ENCODE measurements at places on chromosomes 7 and 10. TPM values are rescaled to one million over a fixed set of nuclear protein-coding genes. Genes with fewer than 3 reads are reported as not detected.
A peak's percentile ranks its signal among the peaks of the same experiment; 100 is the strongest.

DNA sequence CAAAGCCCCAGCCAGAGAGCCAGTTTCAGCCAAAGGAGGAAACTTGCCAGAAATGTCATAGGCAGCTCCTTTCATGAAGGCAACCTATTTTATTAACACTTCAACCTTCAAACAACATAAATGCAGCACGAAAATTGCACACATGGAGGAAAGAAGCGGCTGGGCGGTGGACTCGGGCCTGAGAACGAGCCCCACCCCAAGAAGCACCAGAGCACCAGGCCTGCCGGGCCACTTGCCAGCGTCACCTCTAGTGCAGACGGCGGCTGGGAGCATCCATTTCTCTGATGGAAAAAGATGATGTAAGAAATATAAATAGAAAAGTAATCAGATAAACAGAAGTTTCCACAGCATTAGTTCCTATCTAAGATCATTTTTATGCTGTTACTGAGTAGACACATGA is 100.0 kb downstream of the TCERG1L start:
- DNase-seq: no peak

DNA sequence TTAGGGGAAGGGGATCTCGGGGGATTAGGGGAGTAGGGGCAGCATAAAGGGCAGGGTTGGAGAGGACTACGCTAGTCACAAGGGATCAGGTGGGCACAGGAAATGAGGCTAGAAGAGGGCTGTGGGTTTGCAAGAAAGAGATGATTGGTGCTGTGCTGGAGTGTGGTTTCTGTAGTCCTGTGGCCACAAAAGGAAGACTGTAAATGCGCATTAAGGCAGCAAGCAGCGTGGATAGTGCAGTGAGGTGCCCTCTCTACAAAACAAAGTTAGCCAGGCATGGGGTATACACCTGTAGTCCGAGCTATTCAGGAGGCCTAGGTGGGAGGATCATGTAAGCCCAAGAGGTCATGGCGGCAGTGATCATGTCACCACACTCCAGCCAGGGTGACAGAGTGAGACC is 212.1 kb downstream of the MLLT10 start:
- no peak for DNase-seq

- DNase-seq: no peak
Measured at GRCh38 chr7:128939861-128940410, 2.2 kb downstream of the IRF5 start.

GRCh38 chr10:110793128-110793812 is 78.5 kb upstream of the PDCD4 start:
- no peak for DNase-seq

DNA sequence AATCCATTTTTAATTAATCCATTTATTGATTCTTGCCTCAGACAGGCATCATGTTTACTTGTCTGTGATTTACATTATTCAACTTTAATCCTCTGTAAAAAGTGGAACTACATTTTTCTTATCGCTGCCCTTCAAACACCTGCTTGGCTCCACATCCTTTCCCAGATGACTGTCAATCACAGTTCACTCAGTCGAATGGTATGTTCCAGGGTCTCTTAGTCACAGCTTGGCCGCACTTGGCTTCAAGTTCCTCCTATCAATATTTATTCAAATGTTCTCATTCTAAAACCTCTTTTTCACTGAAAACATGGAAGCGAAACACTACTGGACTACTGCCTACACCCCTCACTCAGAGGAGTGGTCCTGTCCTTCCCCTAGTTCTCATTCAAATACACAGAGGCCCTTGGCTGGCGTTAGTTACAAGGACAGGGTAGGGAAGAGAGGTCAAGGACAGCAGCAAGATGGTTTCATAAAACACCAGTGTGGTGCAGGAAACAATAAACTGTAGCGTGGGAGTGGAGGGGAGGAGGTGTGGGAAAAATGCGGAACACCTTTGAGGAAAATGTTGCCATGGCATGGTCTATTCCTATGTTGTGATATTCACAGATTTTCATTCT is 143.2 kb downstream of the USP6NL start:
- no peak for DNase-seq

DNA sequence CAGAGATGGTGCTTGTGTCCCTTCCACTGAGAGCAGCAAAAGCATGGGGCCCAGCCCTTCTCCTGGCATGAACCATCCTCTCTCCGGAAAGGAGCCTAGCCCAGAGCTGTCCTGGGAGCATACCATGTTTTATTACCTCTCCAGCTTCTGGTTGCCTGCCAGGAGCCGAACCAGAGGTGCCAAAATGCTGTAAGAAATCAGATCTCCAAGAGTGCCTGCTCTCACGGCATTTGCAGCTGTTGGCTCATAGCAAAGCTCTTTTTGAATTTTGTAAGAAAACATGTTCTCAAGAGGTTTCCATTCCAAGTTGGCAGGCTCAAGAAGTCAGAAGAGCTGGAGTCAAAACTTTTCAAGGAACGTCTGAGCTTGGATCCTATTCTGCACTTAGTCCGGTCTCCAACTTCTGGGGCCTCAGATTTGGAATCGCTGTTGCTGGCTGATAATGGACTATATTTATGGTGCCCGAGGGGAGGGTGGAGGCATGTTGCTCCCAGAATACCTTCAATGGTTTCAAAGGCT is 211.7 kb upstream of the MKI67 start:
- DNase-seq: peak; percentile 96

GRCh38 chr7:129225206-129225930 is 538 bp downstream of the AHCYL2 start:
- DNase-seq: no peak

GRCh38 chr7:118305671-118306070 is 81.2 kb downstream of the ANKRD7 start:
- DNase-seq: no peak

DNA sequence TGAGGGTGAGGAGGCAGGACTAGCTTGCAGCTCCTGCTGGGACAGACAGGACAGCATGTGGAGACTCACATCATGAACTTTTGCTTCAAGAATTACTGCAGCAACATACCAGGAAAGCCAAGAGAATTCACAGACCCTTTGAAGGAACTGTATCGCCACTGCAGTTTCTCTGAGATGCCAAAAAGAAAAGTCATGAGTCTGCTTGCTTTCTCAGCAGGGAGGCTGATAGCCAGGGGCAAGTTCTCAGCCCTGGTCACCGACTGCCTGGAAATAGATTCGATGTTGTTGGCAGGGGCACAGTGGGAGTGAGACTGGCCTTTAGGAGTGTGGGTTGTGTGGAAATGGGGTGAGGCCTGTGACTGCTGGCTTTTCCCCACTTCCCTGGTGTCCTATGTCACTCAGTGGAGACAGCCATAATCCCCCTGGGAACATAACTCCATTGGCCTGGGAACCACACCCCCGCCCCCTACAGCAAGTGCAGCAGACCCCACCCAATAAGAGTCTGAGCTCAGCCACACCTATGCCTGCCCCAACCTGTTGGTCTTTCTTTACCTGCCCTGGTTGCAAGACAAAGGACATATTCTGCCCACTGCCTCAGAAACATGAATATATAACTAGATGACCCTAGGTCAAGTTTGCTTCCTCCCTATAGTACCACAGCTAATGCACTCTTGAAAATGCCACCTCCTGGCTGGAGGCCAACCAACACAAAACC is 1.6 kb upstream of the SAMD9 start:
- DNase-seq: no peak

DNA sequence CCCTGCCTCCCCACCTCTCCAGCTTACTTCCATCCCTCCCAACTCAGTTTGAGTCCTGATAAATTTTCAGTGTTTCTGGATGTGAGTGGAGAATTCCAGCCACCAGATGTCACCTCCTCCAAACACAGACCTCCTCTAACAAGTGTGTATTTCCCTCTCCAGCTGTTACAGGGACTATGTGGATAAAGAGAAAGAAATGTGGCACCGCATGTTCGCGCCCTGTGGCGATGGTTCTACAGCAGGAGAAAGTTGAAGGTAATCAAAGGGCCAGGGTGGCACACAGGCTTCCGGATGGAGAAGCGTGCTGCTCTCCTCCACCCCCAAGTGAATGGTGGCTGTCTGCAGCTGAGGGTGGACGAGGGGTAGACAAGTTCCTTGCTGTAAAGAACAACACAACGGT is 14.7 kb downstream of the FKBP6 start:
- peak; percentile 21 for DNase-seq

DNA sequence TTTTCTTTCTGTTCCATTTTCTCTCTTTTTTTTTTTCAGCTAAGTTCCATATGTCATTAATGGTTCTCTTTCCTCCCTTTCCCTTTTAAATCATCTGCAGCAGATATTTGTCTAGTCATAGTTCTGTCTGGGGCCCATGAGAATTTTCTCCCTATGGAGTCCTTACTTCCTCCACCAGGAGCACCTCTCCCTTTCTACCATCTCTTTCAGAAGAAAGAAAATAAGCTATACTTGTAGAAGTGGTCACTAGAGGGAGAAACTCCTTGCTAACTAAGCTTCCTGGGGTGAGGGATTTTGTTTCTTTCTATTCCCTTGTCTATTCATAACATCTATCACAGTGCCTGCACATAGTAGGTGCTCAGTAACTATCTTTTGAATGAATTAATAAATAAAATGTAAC is 230.2 kb upstream of the HPS1 start:
- no peak for DNase-seq

- no peak for DNase-seq
Measured at GRCh38 chr10:131825150-131825848, 75.5 kb upstream of the PPP2R2D start.

DNA sequence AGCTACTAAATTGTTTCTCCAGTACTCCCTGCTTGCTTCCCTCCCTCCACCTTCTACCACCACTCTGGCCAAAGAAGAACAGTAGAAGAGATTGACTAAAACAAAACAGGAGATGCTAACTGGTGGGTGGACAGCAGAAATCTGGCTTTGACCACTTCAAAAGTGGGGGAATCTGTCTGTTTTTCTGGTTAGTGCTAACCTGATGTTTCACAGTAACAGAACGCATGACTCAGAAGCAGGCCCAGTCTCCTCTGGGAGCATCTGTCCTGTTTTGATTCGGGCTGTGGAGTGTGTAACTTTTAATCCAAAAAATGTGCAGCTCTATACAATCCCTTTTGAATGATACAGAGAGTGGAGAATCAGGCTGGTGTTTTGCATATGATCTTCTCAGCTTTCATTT is 32.7 kb upstream of the ZNF438 start:
- DNase-seq: peak; percentile 70

GRCh38 chr10:72597897-72598296 is 28.0 kb downstream of the MICU1 start:
- no peak for DNase-seq

GRCh38 chr7:116363637-116364432 is 135.7 kb upstream of the CAV2 start:
- no peak for DNase-seq

DNA sequence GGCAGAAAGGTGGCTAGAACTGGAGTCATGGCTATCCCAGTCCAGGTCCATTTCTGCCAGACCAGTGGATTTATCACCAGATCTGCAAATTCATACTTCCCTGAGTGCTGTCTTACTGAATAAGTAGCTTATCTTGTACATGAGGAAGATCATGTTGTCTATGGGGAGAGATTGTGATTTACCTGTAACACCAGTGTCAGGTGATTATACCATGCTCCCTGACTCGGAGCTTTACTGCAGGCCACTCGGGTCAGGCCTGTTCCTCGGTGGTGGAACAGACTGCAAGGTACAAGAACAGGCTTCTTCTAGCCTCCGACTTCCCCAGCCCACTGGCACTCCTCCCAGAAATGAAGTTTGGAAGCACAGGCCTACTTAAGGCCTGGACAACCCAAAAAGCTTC is 42.6 kb upstream of the DLG5 start:
- no peak for DNase-seq

DNA sequence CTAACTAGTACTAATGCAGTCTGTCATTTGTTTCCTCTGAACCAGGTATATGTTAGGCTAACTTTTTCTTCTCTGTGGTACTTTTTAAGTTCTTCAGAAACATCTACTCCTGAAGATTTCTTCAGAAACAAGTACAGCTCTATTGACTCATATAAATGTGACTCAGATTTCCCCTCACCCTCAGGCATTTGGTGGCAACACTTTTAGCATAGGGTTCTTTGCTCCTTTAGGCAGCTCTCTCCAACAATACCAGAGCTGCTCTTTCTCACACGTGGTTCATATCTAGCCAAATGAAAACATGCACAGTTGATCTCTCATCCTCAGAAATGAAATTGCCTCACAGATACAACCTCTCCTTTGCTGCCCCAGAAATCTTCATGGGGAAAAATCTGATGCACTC is 939.8 kb downstream of the SORCS1 start:
- DNase-seq: no peak

- peak; percentile 46 for DNase-seq
Measured at GRCh38 chr7:101077303-101078086, 7.8 kb upstream of the TRIM56 start.

- no peak for DNase-seq
Measured at GRCh38 chr10:12906051-12906541, 95.4 kb downstream of the CCDC3 start.

DNA sequence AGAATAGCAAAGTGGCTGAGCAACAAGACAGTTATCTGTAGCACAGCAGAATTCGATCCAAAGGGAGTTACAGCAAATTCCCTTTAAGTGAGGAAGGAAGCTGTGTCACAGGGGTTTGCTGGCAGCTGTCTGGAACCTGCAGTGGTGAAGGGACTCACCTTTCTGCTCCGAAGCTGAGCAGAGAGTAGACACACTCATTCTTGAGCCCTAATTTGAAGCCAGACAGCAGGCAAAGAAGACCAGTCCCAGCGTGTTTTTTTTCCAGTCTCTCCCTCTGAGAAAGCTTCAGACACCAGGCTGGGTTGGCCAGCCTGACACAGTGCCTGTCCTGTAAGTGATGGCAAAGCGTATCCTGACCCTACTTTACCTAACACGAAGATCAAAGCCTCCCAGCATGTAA is 210.7 kb downstream of the TRIL start:
- no peak for DNase-seq

DNA sequence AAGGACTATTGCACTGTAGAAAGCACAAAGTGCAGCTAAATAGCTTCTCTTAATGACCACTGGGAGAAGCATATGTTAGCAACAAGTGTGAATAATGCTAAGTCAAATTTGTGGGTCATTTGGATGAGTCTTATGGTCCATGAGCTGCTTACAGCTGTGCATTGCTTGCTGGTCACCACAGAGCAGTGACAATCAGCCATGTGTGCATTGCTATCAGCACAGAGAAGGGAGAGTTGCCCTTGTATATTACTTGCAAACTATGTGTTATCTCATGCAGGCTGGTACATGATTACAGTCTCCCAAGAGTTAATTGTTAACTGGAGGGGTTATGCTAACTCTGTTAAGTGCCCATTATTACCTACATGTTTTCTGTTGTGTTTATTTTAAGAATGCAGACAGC is 25.7 kb downstream of the MRPS33 start:
- DNase-seq: no peak

DNA sequence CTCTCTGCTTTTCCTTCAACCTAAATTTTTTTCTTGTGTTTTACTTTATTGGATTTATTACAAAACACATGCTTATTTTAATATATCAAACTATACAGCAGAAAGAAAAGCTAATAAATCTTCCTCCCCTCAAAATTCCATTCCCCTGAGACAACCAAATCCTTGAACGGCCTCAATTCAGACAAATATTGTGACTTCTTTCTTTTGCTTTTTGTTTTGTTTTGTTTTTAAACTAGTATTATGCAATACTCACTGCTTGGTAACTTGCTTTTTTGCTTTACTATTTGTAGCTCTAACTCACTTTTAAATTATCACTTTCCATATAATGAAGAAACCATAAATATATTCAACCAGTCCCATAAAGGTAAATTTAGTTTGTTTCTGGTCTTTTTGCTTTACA is 59.4 kb upstream of the CDK1 start:
- DNase-seq: no peak

The SPACDR gene
- 0.49 TPM for total RNA-seq

The CYP3A7 gene
- 0.39 TPM for total RNA-seq

The CTNNA3 gene
- 7.1 TPM for total RNA-seq

The SCART1 gene
- total RNA-seq: 2.5 TPM

The NEURL1 gene
- total RNA-seq: 2.1 TPM

The GRID2IP gene
- 0.30 TPM for total RNA-seq

The PALD1 gene
- 8.6 TPM for total RNA-seq

The INMT gene
- 5.9 TPM for total RNA-seq

The UNC5B gene
- 11.2 TPM for total RNA-seq

Data from skin of body (tissue), 3 donors.